ENCODE measurements at places on chromosomes 16 and 17.

DNA sequence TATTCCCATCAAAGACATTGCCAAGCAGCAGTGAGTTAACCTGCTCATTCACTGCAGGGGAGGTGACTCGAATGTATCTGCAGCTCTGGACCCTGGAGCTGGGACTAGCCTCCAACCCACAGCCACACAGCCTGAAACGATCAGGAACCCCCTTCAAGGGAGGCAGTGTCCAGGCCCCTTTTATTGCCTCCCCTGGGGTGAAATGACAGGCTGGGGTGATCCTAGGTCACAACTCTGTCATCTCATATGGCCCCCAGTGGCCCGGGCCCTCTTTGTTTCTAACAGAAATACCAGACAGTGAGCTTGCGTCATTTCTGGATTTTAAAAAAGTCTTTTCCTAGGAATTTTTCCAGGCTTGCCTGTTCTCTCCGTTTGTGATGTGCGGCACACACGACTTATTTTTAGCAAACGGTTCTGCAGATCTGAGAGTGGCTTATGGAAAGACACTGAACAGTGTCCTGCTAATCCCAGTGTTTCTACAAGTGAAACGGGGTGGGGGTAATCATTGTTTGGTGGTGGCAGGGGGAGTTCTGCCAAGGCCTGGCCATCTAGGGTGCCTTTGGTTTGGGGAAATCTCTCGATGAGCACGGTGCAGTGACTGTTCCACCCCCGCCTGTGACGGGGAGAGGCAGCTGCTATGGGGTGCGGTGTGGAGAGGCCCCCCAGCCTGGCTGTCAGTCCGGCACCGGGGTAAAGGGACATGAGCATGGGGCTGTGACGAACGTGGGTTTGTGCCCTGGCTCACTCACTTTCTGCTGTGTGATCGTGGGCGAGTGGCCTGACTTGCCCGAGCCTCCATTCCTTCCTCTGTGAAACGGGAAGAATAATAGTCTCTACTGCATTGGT, 27.2 kb downstream of the NAGPA start:
- no peak for DNase-seq

DNA sequence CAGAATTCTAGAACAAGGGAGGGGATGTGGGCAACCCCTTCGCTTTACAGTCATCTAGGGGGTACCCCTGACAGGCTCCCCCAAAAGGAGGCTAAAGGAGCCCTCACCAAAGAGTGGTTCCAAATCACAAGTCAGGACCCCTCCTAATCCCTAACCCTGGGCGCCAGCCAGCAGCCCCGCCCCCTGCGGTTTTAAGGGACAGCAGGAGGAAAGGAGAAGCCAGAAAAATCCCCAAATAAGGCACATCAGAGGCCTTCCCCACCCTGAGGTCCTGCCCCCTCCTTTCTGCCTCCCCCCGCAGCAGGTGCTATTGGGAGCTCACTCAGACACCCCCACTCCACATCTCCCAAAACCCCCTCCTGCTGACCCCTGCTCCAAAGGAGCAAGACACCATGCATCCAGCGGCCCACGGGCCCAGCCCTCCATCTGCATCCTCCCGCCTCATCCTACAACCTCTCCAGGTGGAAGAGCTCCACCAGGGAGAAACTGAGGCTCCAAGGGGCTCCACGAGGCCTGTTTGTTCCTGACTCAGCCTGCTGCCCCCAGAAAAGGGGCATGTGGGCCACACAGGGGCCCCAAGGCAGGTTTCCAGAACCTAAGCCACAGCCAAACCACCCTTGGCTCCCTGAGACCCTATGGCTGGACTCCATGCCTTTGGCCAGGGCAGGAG, 93.5 kb downstream of the GOSR1 start:
- no peak for DNase-seq

DNA sequence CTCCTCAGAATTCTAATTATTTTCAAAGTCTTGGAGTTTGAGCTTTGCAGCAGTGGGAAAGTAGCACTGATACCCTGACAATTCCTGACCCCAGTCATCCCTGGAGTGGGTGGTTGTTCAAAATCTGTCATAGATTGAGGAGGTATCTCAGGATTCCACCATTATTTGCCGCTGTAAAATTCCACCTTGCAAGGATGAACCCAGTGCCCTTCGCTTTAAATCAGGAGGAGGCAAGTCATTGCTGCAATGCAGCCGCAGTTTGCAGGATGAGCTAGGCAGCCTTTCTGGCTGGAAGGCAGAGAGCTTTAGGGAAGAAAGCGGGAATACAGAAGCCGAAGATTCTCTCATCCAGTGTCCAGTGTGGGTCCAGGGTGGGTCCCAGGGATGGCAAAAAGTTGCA, 296.9 kb downstream of the RBFOX1 start:
- DNase-seq = no peak

DNA sequence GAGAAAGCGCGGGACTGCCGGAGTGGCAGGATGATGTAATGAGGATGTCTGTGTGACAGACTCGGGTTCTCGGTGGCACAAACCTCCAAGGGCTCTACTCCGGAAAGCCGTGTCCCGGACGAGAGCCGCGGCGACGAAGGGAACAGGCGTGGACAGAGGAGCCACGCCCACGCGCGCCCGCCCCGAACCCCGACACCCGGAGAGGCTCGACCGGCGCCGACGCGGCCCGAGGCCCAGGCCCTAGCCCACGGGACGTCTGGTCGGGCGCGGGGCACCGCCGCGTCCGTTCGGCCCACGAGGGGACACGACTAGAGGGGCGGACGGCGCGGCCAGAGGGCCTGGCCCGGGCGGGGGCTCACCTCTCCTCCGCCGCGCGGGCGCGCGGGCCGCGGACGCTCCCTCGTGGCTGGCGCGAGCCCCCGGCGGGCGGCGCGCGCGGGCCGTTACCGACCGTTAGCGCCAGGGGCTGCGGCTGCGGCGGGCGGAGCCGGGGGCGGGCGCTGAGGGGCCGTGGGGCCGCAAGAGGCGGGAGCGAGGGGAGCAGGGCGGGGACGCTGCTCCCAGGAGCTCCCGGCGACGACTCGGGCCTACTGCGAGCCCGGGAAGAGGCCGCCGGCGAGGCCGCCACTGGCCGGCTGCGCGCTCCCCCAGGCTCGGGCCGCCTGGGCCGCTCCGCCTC, 2.1 kb upstream of the IRX5 start:
- peak; percentile 51 for DNase-seq

DNA sequence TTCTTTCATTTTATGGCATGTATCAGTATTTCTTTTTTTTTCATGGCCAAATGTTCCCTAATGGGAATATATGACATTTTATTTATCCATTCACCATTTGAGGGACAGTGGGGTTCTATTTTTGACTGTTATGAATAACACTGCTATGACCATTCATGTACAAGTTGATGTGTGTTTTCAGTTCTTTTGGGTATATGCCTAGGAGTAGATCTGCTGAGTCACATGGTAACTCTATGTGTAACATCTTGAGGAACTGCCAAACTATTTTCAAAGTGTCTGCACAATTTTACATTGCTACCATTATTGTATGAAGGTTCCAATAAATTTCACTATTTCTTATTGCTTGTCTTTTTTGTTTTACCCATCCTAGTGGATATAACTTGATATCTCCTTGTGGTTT, 223.0 kb downstream of the TANC2 start:
- DNase-seq = no peak

DNA sequence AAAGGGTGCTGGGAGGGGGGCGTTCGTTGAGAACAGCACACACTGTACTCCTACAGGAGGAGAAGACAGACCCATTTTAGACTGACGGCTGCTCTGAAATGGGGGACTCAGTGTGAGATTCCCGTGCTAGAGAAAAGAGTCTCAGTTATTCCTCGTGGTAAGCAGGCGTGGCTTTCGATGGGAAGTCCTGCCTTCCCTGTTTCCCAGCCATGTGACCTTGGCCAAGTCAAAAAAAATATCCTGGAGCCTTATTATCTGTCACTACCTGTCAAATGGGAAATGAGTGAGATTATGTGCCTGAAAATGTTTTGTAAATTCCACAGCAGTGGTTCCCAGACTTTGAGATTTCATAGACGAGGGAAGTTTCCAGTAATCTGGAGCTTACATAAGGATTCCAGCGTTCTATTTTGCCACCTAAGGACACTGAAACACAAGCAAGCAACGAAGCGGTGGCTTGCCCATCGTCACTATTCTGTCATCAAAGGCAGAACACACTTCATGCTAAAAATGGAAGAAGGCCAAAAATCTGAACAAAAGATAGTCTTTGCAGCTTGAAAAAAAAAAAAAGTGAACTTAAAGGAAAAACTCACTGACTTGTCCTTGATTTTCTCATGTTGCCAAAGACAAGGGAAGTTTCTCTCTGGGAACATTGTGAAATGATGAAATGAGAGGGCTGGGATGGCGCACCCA, 253.4 kb upstream of the RPL38 start:
- no peak for DNase-seq

DNA sequence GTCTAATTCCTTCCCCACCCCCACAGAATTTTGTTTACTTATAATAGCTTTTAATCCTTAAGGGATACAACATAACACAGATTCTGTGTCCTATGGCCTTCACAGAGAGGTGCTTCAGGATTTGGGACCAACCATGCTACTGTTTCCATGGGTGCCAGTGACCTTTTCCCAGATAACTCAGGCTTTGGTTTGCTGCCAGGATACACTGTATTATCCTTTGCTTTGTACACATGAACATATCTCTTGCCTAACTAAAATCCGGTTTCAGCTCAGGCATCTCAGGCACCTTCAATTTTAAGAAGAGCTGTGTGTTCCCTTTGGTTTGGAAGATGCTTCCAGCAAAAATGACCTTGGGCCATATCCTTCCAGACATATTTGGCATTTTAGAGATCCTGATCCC, 428.4 kb upstream of the CDH5 start:
- DNase-seq = no peak

DNA sequence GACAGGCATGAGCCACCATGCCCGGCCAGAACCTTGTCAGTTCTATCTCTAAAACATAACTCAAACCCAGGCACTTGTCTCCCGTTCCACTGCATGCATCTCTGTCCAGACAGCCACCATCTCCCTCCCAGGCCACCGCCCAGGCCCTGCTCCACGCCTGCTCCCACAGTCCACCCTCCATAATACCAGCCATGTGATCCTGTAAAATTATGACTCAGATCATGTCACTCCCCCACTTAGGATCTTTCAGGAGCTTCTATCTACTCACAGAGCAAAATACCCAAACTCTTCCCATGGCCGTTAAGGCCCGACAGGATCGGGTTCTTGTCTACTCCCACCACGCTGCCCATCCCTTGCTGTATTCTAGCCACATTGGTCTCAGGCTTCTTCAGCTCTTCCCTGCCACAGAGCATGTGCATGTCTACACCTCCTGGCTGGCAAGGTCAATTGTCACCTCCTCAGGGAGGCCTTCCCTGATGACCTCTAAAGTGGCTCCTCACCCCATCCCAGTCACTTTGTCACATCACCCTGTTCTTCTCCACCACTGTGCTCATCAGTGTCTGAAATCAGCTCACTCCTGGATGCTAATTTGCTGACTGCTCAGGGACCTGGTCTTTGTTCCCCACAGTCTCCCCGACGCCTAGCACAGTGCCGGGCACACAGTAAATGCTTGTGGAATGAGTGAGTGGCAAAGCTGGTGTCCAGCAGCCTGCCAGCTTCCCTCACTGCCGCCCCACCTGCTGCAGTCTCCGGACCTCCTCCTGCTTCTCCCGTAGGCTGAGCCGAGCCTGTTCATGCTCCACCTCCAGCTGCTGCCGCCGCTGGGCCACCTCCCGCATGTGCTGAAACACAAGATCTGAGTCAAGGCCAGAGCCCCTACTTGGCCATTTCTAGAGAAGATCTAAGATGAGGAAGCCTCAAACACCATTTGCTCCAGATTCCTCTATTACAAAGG, 6.7 kb downstream of the TSPOAP1 start:
- no peak for DNase-seq

- DNase-seq = no peak
These were observed 7.9 kb upstream of the WFIKKN1 start for GRCh38 chr16:622920-623280.

DNA sequence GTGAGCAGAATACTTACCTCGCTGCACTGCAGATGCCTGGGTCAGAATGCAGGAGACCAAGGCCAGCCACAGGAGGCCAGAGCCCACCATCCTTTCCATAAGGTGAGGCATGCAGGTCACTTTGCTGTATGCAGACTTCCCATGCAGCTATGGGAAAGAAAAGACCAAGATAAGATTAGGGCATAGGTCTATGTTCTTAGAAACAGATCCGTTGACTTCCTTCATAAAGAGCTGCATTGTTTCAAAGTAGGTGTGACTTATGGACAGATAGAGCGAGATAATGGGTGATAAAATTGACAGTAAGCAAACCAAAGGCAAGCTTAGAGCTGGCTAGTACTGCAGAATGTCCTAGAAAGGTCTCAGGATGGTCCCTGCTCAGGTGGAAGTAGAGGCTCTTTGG, 992 bp downstream of the GP2 start:
- DNase-seq = no peak

DNA sequence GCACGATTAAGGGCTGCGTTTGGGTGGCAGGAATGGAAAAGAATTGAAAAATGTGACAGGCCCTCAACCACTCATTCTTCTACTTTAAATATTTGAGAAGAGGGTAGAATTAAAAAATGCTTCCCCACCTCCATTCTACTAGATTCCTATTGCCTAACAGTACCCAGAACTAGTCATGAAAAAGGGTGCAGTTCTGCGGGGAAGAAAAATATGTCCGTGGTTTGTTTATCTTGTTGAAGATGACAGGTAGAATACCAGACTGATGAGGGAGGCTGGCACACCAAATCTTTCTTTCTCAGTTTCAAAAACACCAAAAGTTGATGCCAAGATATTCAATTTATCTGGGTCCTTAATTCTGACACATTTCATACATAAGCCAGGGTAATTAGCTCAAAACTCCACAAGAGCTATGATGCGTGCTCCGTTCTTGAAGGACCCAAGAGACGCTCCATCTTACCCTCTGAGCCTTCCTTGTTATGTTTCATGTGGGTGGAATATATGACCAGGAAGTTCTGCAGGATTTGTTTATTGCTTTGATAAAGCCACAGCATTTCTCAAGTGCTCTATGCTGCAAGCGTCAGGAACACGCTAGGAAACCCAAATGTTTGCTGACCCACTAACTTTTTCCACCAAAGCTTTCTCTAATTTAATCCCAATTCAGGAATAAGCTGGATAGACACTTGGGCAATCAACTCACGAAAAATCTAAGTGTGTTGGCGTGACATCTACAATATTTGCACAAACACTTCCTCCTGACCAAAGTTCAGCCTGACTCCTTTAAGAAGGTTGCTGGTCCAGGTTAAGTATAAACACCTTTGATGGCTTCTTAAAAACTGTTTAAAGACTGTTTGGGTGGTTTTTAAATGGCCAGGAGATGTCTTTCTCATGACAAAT, 20.6 kb upstream of the GAN start:
- no peak for DNase-seq

GRCh38 chr16:89093602-89094251, at the start of gene ACSF3:
Gene ACSF3 (plus strand): TSS chr16:89093852. CDS start chr16:89100682, 6,830 bp downstream.
- peak; percentile 64 for DNase-seq
